ENCODE measurements at places on chromosomes 4 and X. TPM values are rescaled to one million over a fixed set of nuclear protein-coding genes. Genes with fewer than 3 reads are reported as not detected.

Gene IL15
- 3.5 TPM for total RNA-seq

Gene TEC
- total RNA-seq, result 8.8 TPM

Gene PAGE2
- not detected for total RNA-seq

Gene ZCCHC18
- total RNA-seq, result 2.2 TPM

Gene CNGA1
- not detected for total RNA-seq

Gene TKTL1
- not detected for total RNA-seq

Gene SMR3B
- not detected for total RNA-seq

Gene SPACA5B
- total RNA-seq, result not detected

Gene TMEM35A
- total RNA-seq, result not detected

Gene TMEM47
- not detected for total RNA-seq

Gene LRRC66
- total RNA-seq, result 0.32 TPM

Gene UGT2A3
- total RNA-seq, result not detected

Gene SGMS2
- total RNA-seq, result not detected

Gene VSIG4
- not detected for total RNA-seq

Gene ERVMER34-1
- not detected for total RNA-seq

Gene FAM241A
- 1.5 TPM for total RNA-seq

Gene CABS1
- not detected for total RNA-seq

Gene GAGE13
- total RNA-seq, result not detected

Gene FDCSP
- not detected for total RNA-seq

Gene COX7B2
- total RNA-seq, result not detected

Gene FGG
- not detected for total RNA-seq

Gene ARHGAP4
- total RNA-seq, result 151 TPM

Gene UGT2B11
- total RNA-seq, result not detected

Gene ELOVL6
- total RNA-seq, result 2.1 TPM

Gene FAM53A
- 1.2 TPM for total RNA-seq

Gene FRMPD3
- total RNA-seq, result 0.24 TPM

Gene SPANXC
- not detected for total RNA-seq

Gene EVC2
- total RNA-seq, result 0.69 TPM

Gene RFC1
- total RNA-seq, result 45.9 TPM

Gene MAGEA9B
- total RNA-seq, result not detected

Gene TCEAL7
- total RNA-seq, result not detected

Gene GUCY1B1
- 0.39 TPM for total RNA-seq

Gene H2BW2
- total RNA-seq, result 0.11 TPM

Gene KDR
- total RNA-seq, result not detected

Gene FAM149A
- not detected for total RNA-seq

Gene SOX3
- total RNA-seq, result not detected

Gene IL13RA1
- 13.9 TPM for total RNA-seq

Gene EXOC1L
- total RNA-seq, result not detected

Gene ARMCX6
- total RNA-seq, result 45.1 TPM

Gene CT47B1
- total RNA-seq, result not detected

Gene ZNF280C
- 9.1 TPM for total RNA-seq

Gene PABPC4L
- not detected for total RNA-seq

Gene HUWE1
- 257 TPM for total RNA-seq
